Activated CD4-positive, alpha-beta T cell treated with anti-CD3 and anti-CD28 coated beads, Interleukin-2, Interleukin-6, amounts not matched to agents 100 ng/mL and 50 ng/mL, durations not matched to agents 16 hours and 8 hours (primary cell): ENCODE measurements at places on chromosomes 4 and X.

DNA sequence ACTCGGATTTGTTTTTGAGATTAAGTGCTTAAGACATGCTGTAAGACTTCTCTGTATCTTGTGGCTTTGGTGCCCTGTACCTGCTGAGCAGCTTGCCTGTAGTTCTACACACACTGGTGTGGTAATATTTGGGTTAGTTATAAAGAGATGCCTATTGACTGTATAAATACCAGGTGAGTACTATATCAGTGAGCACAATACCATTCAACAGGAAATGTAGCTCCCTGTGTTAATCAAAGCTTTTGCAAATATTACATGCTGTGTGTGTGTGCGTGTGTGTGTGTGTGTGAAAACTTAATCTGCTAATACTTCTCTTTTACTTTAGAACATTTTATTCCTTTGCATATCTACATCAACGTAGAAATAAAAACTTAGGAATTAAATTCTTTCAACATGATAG lies 30.1 kb downstream of the MYOZ2 start:
- DNase-seq: no peak

- no peak for DNase-seq
These were observed 164.4 kb upstream of the EPHA5 start for GRCh38 chr4:65834707-65835106.

- no peak for DNase-seq
These were observed 122.0 kb upstream of the NRK start for GRCh38 chrX:105700331-105700730.

- no peak for DNase-seq
These were observed 1.0 kb upstream of the PIN4 start for GRCh38 chrX:72180539-72180938.

DNA sequence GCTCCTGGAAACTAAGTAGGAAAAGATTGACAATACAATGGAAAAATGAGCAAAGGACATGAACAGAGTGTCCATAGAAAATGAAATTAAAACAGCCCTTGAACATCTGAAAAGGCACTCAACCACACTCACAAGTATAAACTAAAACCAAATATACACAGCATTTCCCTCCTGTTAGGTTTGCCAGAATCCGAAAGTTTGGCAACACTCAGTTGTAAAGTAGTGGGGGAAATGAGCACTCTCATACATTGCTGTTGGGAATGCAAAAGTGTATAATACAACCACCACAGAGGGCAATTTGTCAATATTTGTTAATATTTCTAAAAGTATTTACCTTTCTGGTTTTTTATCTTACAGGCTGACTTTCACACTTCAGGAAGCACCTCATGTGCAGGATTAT lies 84.2 kb upstream of the TMEM164 start:
- DNase-seq: no peak

- DNase-seq: peak; percentile 34
These were observed 23.5 kb upstream of the PRDM8 start for GRCh38 chr4:80173841-80174240.

DNA sequence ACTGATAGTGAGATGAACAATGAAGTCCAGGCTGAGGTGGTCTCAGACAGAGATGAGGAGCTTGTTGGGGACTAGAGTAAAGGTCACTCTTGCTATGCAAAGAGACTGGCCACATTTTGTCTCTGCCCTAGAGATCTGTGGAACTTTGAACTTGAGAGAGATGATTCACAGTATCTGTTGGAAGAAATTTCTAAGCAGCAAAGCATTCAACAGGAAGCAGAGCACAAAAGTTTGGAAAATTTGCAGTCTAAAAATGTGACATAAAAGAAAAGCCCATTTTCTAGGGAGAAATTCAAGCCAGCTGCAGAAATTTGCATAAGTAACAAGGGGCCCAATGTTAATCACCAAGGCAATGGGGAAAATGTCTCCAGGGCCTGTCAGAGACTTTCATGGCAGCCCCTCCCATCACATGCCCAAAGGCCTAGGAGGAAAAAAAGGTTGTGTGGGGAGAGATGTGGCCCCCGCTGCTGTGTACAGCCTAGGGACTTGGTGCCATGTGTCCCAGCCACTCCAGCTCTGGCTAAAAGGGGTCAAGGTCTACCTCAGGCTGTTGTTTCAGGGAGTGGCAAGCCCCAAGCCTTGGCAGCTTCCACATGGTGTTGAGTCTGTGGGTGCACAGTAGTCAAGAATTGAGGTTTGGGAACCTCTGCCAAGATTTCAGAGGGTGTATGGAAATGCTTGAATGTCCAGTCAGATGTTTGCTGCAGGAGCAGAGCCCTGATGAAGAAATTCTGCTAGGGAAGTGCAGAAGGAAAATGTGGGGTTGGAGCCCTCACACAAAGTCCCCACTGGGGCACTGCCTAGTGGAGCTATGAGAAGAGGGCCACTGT lies 262.8 kb downstream of the DKK2 start:
- DNase-seq: no peak

GRCh38 chrX:51641421-51642021 lies 22.8 kb upstream of the CENPVL3 start:
- peak; percentile 34 for DNase-seq

DNA sequence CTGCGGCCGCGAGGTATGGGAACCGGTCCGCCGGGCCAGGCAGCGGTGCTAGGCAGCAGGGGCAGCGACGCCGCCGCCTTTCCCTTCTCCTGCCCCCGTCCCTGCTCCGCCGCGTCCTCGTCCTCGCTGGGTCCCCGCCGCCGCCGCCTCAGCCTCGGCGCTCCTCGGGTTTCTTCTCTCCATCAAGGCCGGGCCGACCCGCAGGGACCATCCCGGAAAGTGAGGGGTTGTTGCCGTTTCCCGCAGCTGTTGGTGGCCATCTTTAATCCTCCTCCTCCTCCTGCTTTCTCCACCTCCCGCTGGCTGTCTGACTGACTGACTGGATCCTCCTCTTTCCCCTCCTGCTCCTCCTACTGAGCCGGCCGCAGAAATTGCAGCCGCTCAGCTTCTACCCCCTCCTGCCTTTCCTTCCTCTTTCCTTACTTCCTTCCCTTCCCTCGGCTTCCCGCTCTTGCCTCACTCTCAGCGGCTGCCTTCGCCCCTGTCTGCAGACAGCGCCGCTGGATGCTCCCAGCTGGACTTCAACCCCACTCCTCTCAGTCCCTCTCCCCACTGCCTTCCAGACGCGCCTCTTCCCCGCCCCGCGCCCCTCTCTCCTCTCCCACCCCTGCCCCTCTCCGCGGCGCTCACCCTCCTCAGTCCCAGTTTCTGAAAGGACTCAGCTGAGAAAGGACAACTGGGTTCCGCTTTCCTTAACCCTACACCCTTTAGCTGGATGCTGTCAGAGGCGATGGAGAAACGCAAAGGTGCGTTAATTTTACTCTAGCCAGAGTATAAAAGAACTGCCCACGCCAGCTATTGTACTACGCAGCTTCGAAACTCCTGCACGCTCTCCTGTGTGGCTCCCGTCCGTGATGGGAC lies at the start of gene WDFY3:
Gene WDFY3 (minus strand): TSS at position 309 of the 861 bp plus-strand sequence. CDS start 106,099 bp downstream, outside the sequence.
- peak; percentile 28 for DNase-seq

DNA sequence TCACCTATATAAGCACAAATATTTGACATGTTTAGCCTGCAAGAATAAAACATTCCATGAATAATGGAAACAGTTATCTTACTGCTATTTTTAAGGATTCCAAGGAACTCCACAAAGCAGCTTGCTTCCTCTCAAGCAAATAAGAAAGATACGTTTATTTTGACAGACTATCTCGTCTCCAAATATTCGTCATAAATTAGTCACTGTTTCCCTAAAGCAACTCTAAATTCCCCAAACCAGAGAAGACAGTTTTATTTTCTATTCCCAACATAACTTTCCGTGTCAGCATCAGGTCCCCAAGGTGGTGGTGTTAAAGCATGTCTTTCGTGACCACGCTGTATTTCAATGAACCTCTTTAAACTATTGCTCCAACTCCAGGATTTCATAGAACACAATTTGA lies 24.3 kb upstream of the DKK2 start:
- DNase-seq: no peak

DNA sequence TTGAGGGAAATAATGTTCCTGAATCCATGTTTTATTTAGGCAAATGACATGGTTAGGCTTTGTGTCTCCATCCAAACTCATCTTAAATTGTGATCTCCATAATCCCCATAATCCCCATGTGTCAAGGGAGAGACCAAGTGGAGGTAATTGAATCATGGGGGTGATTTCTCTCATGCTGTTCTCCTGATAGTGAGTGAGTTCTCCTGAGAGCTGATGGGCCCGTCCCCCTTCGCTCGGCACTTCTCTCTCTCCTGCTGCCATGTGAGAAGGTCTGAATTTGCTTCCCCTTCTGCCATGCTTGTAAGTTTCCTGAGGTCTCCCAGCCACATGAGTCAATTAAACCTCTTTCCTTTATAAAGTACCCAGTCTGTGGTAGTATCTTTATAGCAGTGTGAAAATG lies 563.0 kb upstream of the NR3C2 start:
- DNase-seq: no peak

DNA sequence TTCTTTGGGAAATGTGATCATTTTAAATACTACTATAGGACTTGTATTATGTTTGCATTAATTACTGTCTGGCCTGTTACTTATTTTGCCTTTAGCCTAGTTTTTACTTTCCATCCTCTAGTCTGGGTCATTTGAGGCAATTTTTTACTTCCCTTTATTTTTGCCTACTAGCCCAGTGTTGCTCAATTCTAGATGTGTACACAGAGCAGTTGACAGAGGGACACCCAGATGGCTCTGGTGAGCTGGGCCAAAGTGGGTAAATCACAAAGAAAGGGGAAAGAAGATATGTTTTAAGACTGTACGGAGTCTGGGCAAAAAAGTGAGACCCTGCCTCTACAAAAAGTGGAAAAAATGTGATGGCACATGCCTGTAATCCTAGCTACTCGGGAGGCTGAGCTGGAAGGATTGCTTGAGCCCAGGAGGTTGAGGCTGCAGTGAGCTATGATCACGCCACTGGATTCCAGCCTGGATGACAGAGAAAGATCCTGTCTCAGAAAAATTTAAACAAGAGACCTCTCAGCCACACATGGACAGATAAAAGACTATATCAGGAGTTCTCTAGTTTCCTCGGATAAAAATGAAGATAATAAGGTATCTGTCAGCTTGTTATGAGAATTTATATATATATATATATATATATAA lies 35.7 kb downstream of the APOO start:
- DNase-seq: no peak

GRCh38 chr4:41215155-41215554 lies 813 bp upstream of the APBB2 start:
- DNase-seq: no peak

DNA sequence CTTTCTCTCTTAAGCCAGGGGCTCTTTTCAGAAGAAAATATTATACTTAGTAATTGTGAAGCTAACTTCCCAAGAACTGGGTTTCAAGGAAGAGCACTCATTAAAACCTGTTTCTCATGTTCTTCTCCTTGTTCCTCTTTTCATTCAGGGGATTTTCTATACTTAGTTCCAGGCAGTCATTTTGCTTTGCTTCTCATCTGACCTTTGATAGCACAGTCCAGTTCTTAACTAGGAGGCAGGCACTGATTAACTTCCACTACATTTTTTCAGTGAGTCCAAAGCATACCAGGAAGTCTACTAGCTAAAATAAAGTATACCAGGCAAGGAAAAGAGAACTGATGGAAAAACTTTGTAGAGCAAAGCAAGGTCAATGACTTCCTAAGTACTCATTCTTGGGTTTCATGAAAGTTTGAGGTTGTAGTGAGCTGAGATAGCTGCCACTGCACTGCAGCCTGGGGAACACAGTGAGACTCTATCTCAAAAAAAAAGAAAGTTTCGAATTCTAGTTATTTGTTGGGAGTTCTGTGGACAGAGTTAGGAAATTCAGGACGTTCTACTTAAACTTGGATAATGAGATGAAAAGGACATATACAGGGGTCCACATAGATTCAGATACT lies 190.1 kb upstream of the HS3ST1 start:
- no peak for DNase-seq

- no peak for DNase-seq
These were observed 162.4 kb downstream of the UNC5C start for GRCh38 chr4:95386410-95386809.

GRCh38 chrX:48700246-48700645 lies 3.7 kb downstream of the SUV39H1 start:
- DNase-seq: no peak

DNA sequence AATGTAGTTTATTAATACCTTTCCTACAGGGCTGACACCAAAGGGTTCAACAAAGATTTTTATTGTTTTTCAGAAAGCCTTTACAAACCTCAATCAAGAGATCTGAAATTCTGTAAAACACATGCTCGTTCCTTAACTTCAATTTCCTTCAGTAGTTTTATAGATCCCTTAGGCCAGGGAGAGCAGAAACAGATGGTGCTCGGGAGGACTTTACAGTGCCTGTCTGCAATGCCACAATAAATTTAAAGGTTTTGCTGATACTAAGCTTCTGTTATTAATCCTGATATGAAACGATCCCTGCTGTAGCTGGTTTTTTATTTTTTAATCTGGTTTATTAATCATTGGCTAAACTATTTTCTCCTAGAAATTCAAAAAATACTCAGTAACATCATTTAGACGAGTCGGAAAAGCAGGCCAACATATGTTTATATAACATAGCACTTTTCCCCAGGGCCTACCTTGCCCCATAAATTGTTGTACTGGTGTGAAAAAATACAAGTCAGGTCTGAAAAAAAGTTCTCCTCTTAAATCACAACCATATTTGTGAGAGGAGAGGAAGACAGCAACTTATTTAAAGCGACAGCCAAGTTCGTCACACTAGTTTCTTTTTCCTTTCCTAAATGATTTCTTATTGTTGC lies 39.8 kb downstream of the SHISA3 start:
- DNase-seq: no peak

DNA sequence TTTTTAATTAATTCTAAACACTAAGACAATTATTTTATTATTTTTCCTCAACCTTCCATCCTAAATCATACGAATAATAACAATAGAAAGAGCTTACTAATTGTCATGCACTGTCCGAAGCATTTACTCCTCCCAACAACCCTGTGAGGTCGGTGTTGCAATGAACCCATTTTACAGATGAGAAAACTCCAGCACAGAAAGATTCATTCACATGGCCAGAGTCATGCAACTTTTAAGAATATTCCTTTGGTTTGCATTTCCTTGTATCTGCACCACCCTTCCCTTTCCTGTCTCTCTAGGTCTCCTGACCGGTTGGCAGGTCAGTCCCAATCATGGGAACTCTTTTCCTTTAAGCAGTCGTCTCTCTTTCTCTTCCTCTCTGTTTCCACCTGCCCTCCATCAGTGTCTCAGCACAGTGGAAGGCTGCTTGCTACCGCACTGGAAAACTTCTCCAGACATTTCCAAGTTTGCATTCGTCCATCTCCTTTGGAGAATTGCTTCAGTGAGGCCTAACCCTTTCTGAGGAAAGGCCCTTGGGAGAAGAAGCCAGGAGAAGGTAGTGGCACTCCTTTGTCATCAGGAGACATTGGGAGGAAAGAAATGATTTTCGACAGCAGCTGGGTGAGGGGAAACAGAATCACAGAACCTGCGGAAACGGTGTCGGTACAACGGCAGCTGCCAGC lies 1.9 kb upstream of the TMSB4X start:
- DNase-seq: peak; percentile 25

DNA sequence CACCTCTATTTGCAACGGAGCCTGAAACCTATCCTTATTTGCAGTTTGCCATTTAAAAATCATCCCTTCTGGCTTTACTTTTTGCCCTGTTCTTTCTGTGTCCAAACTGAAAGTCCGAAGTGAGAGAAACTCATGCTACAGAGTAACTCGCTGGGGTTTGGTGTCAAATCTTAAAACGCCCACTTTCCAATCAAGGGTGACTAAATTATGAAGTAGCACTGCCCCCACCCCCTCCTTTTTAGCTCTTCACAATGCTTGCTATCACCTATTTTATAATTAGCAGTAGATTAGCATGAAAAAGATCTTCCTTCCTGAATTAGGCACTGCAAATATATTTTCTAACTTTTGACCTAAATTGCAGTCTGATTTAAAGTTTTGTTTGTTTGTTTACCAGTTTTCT lies 52.5 kb downstream of the VGLL1 start:
- DNase-seq: peak; percentile 70

- peak; percentile 78 for DNase-seq
These were observed 772 bp upstream of the FBXW7 start for GRCh38 chr4:152536545-152537182.
